ENCODE measurements at places on chromosomes 13 and 19.
A peak's percentile ranks its signal among the peaks of the same experiment; 100 is the strongest.

- DNase-seq = no peak
Observed at GRCh38 chr19:5778402-5778801, 6.1 kb downstream of the PRR22 start.

GRCh38 chr13:71866335-71867130, 471 bp downstream of the DACH1 start:
- DNase-seq = no peak

DNA sequence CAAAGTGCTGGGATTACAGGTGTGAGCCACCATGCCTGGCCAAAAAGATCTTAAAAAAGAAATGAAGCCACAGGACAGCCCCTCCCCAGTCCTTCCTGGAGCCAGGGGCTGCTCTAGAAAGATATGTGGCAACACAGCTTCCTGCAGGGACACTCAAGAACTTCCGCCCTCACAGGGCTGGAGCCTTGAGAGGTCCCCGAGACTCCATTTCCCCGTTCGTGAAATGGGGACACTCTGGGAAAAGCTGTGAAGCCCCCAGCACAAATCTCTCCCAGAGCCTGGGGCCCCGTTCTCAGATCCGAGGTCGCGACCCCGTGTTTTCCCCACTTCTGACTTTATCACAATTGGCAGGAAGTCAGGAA, 2.5 kb upstream of the GPX4 start:
- no peak for DNase-seq

DNA sequence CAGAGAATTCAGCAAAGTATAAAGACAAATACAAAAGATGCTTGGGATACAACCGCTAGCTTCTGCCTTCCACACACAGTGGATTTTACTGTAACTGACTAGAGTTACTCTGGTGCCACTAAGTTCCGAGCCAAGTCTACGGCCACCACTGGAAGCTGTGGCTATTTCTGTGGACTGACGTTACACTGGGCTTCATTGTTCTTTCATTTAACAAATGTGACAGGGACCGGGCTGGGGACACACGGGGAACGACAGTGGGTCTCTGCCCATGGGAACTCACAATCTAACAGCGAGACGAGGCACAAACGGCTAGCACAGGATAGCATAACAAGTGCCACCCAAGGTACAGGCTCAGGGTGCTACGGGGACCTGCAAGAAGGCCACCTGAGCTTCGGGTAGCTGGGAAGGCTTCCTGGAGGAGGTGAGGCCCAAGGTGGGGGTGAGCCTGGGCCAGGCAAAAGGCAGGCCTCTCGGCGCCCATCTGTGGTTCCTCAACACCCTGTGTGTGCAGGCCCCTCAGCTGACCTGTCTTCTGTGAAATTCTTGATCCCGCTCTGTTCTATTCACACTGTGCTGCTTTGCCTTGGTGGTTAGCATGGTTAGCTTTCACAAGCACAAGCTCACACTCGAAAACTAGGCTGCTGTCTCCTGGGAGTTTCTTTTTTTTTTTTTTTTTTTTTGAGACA, 10.3 kb upstream of the IL4I1 start:
- peak; percentile 37 for DNase-seq

DNA sequence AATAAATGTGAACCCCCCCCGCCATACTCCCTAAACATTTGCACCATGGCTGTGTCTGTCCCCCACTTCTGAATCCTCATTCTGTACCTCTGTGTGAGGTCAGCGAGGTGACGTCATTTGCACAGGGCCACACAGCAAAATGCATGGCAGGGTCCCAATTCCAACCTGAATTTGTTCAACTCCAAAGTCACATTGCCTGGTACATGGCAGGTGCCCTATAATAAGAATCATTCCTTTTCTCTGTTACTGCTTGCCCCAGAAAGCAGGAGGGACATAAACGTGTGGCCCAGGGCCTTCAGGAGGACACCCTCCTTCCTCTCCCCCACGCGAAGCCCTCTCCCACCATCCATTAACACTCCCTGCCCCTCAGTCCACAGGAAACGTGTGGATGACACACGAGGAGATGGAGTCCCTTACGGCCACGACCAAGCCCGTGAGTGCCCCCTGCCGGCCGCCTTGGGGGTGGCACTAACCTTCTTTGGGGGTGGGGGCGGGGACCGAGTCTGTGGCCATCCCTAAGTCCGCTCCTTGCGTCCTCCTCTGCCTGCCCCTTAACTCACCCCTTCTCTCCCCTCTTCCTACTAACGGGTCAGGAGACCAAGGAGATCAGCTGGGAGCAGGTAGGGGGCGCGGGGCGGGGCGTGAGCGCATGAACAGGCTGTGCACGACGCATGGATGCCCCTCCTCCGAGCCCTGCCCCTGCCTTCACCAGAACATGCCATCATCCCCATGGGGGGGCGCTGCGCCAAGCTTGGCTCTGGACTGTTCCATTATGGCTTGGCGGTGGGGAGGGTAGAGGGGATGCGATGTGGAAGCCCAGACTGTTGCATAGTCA, 9.4 kb downstream of the HRC start:
- DNase-seq = peak; percentile 19

- DNase-seq = no peak
Observed at GRCh38 chr13:65856431-65856830, 1373.7 kb downstream of the PCDH9 start.

All from hippocampal formation (tissue), 2 donors.